ENCODE measurements at places on chromosomes 13 and 19.
A peak's percentile ranks its signal among the peaks of the same experiment; 100 is the strongest.

- no peak for DNase-seq
Measured at GRCh38 chr19:54333586-54334298, 5.2 kb downstream of the LILRA4 start.

GRCh38 chr13:99717959-99718674 is 216.8 kb downstream of the TM9SF2 start:
- no peak for DNase-seq

DNA sequence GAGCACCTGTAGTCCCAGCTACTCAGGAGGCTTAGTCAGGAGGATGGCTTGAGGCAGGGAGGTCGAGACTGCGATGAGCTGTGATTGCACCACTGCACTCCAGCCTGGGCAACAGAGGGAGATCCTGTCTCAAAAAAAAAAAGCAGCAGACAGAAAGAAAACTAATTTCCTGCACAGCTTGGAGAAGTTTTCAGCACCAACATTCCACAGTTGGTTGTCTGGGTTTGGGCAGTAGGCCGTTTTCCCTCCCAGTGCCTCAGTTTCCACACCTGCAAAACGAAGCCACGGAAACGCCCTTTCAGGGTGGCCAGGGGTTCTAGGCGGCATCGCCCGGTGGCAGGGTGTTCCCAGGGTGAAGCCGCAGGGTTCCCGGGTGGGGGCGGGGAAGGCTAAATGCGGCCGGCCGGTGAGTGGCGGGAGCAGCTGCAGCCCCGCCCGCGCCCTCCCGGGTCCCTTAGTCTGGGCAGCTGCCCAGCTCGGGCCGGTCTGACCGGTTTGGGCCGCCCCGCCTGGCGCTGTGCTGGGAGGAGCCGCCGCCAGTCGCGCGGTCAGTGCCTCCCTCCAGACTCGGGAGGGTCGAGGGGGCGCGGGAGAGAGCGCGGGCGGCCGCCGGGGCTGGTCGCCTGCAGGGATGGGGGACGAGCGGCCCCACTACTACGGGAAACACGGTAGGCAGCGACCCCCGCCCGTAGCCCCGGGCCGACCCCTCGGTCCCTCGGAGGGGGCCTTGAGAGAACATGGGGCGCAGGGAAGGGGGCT is at the start of gene SLC44A2:
SLC44A2 (plus strand) TSS at position 551 of the 759 bp plus-strand sequence; CDS start at position 632, 81 bp downstream.
- no peak for DNase-seq

DNA sequence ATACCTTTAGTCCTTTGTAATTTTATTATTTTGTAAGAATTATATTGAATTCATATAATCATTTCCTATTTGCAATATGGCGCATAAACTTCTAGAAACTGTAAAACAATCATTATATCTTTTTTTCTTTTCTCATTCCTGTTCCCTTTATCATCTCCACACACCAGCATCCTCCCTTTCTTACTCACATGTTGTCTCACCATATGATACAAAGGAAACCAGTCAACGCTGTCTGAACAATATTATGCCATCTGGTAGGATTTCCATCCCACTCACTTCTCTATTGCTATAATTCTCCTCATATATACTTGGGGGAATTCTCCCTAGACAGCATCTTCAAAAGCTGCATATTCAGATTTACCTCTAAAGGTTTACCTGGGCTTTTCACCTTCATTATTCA is 389.8 kb downstream of the NDFIP2 start:
- no peak for DNase-seq

DNA sequence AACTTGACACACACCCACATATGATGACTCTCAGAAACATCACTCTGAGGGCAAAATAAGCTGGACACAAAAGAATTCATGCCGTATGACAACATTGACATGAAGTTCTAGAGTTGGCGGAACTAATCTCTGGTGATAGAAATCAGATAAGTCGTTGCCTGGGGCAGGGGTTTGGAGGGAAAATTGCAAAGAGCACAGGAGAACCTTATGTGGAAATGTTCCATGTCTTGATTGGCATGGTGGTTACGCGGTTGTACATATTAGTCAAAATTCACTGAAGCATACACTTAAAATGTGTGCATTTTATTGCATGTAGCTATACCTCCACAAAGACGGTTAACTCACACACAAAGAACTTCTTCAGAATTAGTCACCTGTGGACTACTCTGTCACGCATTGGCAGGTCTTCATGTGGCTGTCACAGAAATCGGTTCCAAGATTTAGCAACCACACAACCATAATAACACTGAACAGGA is 137.8 kb upstream of the GJB6 start:
- no peak for DNase-seq

- no peak for DNase-seq
Measured at GRCh38 chr13:20363172-20363571, 131.1 kb upstream of the GJB6 start.

- DNase-seq = no peak
Measured at GRCh38 chr13:66617786-66618185, 612.4 kb downstream of the PCDH9 start.

DNA sequence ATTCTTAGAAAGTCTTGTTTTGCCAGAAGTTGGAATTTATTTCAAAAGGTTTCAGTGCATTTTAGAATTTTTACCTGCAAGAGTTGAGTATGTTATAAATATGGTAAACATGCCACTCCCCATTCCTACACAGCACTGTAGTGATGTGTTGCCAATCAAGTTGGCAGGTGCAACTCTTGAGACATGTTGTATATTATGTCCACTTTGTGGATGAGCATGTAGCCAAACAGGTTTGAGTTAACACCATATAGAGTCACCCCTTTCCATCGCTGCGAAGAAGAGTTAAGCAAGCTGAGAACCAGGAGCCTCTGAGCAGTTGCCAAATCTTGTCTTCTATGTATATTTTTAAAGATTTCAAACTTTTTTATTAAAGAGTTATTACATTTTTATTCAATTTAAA is 359.8 kb downstream of the LMO7 start:
- DNase-seq = no peak

- DNase-seq = no peak
Measured at GRCh38 chr13:42078128-42078808, 29.8 kb downstream of the DGKH start.

DNA sequence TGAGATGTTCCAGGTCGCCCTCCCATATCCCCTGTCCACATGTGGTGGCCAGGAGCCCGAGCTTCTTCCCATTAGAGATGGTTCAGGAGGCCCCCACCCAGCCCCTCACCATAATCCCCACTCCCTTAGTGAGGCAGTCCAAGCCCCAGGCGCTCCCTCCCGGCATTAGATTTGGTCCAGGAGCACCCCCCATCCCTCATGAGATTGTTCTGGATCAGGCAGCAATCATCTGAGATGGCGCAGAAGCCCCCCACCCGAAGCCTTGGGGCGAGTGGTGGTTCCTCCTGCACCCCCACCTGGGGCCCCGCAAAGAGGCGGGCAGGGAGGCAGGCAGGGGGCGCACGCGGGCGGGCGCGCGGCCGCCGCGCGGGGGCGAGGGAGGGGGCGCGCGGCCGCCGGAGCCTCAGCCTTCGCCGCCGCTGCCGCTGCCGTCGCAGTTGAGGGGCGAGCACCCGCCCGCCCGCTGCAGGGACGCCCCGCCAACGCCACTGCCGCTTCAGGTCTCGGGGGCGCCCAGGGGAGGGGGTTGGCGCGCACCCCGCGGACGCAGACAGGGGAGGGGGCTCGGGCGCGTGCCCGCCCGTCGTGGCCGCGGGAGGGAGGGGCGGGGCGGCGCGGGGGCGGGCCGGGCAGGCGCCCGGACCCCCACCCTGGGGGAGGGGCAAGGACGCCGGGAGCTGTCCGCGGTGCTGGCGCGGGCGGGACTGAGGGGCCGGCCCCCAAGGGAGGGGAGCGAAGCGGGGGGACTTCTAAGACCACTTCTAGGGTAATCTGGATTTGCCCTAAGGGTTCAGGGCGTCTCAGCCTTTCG is 46.4 kb upstream of the SHKBP1 start:
- DNase-seq = no peak

DNA sequence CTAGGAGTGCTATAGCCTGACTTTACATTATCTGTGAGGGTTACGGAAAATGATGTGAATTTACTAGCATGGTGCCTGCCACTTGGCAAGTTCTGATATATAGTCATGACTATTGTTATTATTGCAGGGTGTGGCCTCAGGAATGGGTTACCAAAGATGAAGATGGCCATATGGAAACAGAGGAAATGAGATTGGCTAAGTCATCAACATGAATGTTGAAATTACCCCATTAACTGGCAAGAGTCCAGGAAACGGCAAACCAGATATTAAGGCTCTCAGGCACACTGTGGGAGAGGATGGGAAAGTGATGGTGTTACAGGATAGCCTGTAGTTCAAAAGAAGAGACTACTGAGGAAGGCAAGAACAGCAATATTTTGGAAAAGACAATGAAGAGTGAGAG is 183.3 kb downstream of the KCNRG start:
- no peak for DNase-seq

DNA sequence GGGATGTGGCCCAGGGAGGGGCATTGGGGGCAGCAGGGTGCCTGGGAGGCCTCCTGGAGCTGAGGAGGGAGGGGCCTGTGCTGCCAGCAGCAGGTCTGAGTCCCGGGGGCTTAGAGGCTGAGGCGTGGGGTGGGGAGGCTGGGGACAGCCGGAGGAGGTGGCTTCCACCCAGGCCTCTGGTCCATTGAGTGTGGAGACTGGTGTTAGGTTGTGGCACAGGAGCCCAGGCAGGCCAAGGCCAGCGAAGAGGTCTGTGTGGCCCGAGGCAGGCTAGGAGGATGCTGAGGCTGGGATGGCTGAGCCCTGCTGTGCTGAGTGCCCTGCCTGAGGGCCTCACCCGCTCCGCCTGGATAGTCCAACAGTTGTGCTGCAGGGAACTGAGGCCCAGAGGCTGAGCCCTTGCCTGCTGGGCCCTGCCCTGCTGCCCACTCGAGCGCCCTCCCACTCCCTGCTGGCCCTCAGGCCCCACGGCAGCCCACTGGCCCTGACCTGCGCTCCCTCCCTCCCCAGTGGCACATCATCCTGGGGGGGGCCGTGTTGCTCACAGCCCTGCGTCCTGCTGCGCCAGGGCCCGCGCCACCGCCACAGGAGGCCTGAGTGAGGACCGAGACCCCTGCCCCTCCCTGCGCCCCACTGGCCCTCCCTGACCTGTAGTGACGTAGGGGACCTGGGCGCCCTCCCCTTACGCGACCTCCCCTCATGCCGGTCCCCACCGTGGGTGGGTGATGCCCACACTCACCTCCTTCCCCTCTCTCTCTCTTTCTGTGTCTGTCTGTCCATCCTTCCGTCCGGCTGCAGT is 4.9 kb upstream of the GARIN5A start:
- DNase-seq = no peak

DNA sequence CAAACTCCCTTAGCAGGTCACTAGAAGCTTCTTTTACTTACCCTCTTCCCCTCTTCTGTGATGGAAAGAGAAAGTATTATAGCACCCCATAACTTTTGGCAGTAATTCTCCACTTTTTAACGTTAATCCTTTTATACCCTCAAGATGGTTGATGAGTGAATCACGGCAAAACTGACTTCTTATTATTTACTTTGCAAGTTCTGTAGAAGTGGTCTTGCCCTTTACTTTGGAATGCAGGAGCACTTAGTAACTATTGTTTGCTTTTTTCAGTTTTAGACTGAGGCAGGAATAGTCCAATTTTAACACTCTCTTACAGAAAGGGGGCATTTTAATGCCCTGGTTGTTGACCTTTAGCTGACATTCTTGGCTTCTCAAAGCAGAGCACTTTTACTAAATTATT is 260.1 kb downstream of the LMO7 start:
- no peak for DNase-seq

DNA sequence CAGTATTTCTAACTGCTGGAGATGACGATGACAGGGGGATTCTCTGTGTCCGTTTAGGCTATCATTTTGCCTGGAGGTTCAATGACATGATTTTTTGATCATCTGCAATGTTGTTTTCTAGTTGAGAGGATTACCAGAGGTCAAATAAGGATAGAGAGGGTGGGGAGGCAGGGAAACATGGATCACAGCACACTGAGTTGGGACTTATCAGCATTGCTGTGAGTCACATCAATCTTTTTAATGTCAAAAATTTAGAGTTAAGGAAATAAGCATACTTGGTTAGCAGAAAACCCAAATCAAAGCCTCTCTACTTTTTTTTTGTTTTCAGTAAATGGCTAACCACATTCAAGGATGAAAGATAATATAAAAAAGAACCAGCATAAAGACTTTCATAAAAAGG is 43.0 kb upstream of the CSNK1A1L start:
- DNase-seq = no peak

DNA sequence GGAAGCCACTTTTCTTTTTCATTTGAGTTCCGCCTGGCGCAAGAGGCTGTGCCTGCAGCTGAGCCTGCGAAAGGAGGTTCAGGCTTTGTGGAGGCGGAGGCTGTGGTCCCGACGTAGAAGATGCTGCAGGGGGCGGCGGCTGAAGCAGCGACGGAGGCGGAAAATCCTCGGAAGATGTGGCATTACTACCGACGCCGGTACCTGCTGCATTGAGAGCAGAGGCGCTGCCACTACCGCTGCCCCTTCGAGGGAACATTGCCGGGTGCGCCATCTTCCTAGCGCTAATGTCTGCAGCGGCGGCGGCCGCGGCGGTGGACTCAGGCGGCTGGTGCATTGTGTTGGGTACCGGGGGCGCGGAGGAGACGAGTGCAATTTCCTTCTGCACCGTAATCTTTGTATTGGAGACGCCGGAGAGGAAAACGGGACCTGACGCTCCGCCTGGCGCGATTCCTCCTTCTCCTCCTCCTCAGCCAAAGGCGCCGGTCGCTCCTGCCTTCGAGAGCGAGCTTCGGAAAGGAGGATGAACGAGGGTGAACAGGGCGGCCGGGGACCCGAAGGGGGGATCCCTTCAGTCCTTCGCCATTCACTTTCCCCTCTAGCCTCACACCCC is at the start of gene TSC22D1:
TSC22D1 (minus strand) TSS at position 590 of the 610 bp plus-strand sequence; CDS start at position 334, 256 bp downstream.
- DNase-seq = peak; percentile 21

DNA sequence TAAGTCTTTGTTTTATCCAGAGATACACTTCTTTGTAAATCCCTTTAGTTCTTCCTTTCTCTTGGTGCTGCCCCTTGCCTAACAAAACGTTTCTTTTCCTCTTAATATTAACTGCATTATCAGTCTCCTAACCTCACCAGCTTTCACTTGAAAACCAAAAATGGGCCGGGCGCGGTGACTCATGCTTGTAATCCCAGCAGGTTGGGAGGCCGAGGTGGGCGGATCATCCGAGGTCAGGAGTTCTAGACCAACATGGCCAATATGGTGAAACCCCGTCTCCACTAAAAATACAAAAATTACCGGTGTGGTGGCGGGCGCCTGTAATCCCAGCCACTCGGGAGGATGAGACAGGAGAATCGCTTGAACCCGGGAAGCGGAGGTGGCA is 329.8 kb upstream of the MIR17HG start:
- no peak for DNase-seq

DNA sequence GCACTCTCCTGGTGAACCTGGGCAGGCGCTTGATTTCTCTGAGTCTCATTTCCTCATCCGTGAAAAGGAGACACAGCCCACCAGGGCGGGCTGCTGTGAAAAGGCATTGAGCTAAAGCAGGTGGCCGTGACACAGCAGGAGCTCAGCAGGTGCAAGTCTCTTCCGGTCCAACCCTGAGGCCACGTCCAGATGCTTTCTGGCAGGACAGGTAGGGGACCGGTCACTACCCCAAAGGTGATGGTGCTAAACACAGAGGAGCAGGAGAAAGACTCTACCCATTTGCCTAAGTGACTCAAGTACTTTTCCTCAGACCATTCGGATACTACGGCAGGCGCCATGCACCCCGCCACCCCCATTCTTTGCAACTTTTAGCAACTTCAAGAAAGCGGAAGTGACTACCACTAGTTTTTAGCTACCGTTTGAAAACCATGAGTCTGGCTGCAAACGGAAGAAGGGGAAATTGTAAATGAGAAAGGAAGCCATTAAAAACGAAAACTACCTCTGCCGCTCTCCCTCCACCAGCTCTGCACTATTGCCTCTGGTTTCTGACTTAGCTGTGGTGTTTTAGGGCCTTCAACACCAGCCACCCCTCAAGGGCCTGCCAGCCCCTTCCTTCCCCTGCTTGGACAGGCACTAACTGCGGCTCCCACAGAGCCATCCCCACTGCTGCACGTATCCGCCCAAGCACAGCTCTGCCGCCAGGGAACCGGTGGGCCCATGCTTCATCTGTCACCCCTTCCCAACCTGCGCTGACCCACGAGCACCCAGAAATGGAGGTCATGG is 4.8 kb downstream of the PPP6R1 start:
- peak; percentile 32 for DNase-seq
